ENCODE measurements at places on chromosomes 7 and 10.
A peak's percentile ranks its signal among the peaks of the same experiment; 100 is the strongest.

- no peak for DNase-seq
These were observed 27.2 kb downstream of the CCM2 start for GRCh38 chr7:45026984-45027773.

DNA sequence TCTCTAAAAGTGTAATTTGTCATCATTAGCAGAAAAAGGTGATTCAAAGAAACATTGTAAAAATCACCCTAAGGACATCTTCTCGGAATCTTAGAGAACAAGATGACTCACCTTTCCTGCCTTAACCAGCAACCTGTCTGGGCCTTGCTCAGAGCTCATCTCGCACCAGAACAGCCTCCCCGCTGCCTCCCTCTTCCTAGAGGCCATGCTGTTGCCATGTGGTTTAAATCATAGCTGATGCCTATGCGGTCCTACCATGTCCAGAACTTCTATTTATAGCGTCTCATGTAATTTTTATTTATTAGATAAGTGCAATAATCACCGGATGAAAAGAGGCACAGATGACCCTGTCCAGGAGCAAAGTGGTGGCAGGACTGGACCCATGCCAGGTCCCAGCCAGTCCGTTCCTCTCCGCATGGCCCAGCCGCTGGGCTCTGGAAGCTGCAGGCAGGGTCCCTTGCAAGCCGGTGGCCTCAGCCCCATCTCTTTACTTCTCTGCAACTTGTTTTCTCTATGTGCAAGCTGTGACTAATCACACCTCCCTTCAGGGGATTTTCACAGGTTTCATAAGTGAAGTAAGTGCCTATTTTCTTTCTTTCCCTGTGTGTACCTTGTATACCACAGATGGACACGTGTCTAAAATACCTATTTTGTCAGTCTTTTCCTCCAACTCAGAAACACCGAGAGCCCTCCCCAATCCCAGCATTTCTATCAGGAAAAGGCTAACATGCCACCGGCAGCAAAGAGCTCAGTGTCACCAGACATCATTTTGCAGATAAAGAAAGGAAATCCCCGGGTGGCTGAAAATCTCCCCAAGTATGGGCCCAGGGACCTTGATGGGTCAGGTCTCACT, 27.1 kb downstream of the KLF6 start:
- DNase-seq = peak; percentile 55

DNA sequence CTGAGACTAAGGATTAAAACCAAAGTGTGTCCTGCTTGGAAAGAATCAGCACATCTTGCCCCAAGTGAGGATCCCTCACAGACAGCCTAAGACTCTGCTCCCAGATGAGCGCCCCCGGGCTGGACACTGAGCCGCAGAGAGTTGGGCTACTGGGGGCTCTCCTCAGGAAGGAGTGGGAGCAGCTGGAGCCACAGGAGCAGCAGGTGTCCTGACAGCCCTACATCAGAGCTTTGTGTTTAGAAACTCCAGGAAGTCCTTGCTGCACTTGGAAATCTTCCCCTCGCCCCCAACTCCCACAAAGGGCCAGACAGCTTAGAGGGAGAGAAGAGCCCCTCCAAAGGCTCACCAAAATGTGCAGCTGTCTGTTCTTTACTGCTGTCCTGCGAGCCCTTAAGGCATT, 172.2 kb downstream of the HERPUD2 start:
- no peak for DNase-seq

DNA sequence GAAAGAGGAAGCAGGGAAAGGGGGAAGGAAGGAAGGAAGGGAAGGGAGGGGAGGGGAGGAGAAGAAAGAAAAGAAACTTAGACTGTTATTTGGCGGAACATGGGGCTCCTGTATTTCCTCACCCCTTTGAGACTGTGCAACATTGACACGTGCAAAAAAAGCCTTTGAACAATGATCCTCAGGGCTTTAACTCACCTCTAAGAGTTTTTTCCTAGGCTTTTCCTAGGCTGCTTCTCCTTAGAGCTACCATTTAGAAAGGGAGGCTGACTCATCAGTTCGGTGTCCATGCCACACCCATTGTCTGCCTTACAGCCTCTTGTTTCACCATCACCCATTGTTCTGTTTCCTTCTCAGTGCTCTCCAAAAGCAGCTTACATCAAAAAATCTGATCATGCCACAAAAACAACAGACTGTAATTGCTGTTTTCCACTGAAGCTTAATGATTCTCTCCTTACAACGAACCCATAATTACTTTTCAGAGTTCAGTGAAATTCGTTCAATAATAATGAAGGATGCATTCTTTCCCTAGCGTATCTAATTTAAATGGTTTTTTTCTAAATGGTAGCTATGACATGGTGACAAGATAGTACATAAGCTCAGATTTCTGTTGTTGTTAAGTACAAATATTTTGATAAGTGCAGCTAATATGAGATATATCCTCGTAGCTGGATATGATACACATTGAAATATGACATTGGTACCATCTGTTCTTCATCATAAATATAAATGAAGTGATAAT, 90.8 kb downstream of the PRLHR start:
- DNase-seq = no peak

- DNase-seq = no peak
These were observed 76.6 kb downstream of the DGKB start for GRCh38 chr7:14825912-14826311.

DNA sequence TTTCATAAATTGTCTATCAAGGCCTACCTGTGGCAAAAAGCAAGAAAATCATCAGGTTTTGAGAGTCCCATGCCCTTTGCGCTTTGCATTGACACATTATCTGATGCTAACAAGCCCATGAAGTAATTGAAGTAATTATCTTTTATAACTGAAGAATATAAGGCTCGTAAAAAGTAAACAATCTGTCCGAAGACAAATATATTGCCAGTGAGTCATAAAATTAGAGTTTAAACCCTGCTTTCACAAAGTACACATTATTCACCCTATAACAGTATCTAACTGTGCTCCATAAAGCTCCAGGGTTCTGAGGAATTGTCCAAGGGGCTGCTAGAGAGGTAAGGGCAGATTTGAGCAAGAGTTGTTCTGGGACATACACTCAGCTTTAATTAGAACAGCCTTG, 102.3 kb upstream of the PPP1R3A start:
- no peak for DNase-seq

DNA sequence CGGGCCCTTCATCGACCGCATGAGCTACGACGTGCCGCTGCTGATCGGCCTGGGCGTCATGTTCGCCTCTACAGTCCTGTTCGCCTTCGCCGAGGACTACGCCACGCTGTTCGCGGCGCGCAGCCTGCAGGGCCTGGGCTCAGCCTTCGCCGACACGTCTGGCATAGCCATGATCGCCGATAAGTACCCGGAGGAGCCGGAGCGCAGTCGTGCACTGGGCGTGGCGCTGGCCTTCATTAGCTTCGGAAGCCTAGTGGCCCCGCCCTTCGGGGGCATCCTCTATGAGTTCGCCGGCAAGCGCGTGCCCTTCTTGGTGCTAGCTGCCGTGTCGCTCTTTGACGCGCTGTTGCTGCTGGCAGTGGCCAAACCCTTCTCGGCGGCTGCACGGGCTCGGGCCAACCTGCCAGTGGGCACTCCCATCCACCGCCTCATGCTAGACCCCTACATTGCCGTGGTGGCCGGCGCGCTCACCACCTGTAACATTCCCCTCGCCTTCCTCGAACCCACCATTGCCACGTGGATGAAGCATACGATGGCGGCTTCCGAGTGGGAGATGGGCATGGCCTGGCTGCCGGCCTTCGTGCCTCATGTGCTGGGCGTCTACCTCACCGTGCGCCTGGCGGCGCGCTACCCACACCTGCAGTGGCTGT, 1.2 kb downstream of the SLC18A3 start:
- no peak for DNase-seq

DNA sequence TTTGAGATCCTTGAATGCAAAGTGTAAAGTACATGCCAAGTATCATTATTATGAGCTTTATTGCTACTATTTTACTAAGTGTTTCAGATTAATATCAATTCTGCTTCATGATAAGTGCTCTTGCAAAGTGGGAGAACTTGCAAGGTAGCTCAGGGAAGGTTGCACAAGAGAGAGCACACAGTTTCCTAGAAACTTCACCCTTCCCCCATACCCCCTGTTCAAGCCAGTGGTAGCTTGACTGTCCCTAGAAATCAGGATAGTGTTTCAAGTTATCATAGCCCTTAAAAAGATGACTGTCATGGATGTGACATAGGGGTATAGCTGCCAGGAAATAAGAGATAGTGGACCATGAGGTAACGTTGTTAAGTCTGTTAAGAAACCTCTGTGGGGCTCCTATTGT, 251.5 kb downstream of the TRIL start:
- no peak for DNase-seq

- DNase-seq = no peak
These were observed 3.4 kb downstream of the CALHM2 start for GRCh38 chr10:103448746-103449145.

DNA sequence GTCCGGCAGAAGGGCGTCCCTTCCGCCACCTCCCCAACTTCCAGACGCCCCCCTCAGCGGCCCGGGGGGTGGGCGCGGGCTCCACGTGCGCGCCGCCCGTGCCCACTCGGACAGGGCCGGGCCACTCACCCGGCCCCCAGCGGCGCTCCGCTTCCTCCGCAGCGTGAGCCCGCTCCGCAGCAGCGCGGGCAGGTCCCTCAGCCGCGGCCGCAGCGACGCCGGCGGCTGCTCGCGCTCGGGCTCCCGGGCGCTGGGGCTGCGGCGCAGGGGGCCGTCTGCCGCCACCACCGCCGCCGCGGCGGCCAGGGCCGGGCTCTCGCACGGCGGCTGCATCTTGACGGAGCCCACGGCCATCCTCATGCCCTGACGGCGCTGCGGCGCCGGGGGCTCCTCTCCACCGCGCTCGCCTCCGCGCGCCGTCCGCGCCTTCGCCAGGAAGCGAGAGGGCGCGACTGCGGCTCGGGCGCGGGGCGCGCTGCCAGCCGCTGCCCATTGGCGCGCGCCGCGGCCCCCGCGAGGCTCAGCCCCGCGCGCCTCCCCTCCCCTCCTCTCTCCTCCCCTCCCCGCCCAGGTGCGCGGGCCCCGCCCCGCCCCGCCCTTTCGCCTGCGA, at the start of gene RAPGEF5:
RAPGEF5 (minus strand) TSS at position 454 of the 610 bp plus-strand sequence; CDS start at position 360, 94 bp downstream.
- DNase-seq = no peak

- no peak for DNase-seq
These were observed 96.6 kb upstream of the PTN start for GRCh38 chr7:137439829-137440825.

DNA sequence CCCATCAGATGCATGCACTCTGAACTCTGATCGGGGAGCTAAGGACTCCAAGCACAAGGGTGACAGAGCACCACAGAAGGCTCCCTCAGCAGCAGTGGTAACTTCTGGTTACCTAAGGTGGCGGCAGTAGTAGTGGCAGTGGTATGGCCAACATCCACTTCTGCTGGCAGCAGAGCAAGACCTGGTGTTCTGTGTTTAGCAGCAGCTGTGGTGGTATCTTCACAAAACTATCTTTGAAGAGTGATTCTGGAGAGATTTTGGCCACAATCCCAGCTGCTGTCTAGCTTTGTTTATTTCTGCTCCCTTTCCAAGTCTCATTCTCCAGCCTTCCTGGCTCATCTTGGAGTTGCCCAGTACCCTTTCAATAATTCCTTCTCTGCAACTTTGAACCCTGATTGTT, 102.4 kb upstream of the LRGUK start:
- DNase-seq = no peak

- DNase-seq = no peak
These were observed 11.2 kb downstream of the YKT6 start for GRCh38 chr7:44212018-44212417.

GRCh38 chr7:79452032-79452494, 1.4 kb downstream of the MAGI2 start:
- DNase-seq = no peak

GRCh38 chr10:34637418-34637911, 177.6 kb downstream of the PARD3 start:
- DNase-seq = peak; percentile 56

DNA sequence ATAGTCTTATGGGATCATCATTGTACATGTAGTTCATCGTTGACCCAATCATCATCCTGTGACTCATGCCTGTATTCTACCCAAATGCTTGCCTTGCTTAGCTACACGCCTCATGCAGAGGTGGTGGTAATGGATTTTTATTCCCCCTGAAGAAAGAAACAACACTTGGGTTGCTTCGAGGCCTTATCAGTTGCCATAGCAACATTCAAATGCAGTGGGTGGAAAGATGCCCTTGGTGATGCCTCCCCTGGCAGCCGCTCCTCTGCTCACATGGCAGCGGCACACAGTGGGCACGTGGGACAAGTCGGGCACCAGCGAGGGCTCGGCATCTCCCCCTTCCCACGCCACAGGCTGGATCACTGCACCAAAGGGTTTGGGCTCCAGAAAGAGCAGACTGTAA, 54.0 kb upstream of the NMT2 start:
- no peak for DNase-seq

GRCh38 chr10:3096149-3096548, 28.8 kb downstream of the PFKP start:
- no peak for DNase-seq

GRCh38 chr10:12420530-12421120, 71.3 kb downstream of the CAMK1D start:
- no peak for DNase-seq

DNA sequence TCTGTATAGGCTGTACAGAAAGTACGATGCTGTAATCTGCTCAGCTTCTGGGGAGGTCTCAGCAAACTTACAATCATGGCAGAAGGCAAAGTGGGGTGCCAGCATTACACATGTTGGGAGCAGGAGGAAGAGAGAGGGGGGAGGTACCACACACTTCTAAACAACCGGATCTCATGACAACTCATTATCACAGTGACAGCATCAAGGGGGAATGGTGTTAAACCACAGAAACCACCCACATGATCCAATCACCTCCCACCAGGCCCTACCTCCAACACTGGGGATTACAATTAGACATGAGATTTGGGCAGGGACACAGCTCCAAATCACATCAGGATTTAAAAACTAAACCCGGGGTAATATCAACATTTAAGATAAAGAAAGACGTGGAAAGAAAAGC, 468.8 kb upstream of the AUTS2 start:
- DNase-seq = no peak

DNA sequence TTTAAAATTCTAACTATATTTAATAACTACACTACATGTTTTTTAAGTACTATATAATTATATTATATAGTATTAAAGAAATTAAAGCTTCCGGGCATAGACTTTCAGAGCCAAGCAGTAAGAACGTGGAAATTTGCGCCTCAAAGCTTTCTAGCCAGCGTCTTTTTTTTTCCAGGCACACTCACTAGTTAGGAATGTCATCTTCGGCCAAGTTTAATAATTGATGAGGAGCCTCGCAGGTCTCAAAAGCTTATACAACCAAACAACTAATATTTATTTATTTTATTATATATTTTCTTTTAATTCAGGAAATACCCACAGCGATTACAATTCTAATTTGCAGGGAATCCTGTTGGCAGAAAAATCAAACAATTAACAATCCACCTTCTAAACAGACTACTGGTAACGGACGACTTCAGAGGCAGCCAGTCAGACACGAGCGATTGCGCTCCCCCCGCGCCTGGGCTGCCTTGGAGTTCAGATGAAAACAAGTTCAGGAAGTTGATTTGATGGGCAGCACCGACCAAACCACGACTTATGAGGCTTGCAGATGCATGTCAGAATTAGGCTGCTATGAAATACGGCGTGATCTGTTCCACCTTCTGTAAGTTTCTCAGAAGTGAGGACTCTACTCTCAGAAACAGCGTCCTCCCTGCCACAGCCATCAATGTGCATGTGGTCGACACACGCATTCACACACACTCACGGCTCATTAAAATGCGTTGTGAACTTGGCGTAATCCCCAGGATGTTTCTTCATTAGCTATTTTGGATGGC, 431.8 kb upstream of the MGMT start:
- peak; percentile 23 for DNase-seq

GRCh38 chr10:60666221-60666620, 112.1 kb upstream of the CDK1 start:
- DNase-seq = no peak

GRCh38 chr7:77516085-77516484, 21.0 kb upstream of the PTPN12 start:
- no peak for DNase-seq

- no peak for DNase-seq
These were observed 608.0 kb upstream of the NRP1 start for GRCh38 chr10:33942508-33942907.
